ENCODE measurements at places on chromosomes 7 and 10.

DNA sequence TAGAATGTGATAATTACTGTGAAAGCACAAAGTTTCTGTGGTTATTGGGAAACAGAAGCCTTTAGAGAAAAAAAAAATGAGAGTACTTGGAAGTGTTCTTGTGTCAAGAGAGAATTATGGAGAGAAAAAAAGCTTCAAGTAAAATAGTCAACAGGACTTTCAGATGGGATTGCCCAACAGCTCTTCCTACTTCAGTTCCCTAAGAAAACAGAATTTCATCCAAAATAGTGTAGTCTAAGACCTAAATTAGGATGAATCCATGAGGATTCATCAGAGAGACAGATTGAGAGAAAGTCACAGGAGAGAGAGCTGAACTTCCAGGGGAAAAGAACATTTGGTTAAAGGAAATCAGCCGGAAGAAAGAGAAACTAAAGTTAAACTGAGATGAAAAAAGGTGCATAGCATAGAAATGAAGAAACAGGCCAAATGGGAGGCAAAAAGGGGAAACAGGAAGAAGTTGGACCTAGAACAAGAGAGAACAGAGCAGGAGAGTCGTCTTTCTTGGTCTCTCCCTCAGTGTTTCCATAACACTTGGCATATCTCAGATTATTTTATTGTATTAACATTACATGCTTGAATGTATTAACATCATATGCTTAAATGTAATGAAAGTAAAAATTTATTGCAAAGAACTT lies 2.5 kb downstream of the SCIN start:
- DNase-seq = no peak

GRCh38 chr7:158025686-158026600 lies 561.7 kb downstream of the PTPRN2 start:
- no peak for DNase-seq

DNA sequence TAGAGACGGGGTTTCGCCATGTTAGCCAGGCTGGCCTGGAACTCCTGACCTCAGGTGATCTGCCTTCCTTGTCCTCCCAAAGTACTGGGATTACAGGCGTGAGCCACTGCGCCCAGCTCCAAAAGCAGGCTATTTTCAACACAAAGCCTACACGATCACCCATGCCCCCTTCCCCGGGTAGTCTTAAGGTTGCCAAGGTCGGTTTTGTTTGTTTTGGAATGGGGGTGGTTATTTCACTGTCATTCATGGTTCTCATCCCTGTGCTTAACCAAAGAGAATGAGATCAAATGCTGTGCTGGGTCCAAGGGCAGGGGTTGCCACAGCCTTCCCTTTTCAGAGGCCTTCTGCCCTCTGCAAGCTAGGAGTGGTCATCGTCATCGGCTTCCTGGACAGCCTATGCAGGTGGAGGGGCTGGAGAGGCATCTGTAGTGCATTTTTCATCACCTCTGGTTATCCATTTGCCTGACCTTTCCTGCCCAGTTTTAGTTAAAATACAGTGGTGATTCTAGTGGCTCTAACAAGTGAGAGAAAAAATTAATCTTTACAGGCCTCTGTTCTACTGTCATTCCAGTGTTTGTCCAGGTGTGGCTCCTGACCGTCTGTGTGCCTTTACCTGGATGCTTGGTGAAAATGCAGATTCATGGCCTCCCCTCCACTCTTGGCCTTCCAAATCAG lies 11.4 kb downstream of the BLVRA start:
- DNase-seq = no peak

- DNase-seq = no peak
These were observed 81.9 kb downstream of the NUDCD3 start for GRCh38 chr7:44408596-44408995.

GRCh38 chr7:148615085-148615730 lies 24.6 kb downstream of the C7orf33 start:
- no peak for DNase-seq

DNA sequence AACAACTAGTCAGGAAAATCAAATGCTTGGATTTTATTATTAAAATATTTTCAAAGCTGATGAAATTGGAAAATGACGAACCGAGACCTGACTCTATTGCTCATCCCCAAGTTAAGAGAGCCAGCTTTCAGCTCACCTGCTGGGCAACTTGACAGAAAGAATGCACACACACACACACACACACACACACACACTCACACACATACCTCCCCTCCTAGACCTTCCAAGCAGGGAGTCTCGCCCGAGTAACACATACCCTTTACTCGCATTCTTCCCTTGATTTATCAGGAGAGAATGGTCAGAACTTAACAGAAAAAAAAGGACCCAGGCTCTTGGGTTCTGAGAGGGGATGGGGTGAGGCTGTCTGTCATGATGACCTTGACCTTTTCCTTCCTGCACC lies 19.1 kb downstream of the GPRIN2 start:
- DNase-seq = no peak

DNA sequence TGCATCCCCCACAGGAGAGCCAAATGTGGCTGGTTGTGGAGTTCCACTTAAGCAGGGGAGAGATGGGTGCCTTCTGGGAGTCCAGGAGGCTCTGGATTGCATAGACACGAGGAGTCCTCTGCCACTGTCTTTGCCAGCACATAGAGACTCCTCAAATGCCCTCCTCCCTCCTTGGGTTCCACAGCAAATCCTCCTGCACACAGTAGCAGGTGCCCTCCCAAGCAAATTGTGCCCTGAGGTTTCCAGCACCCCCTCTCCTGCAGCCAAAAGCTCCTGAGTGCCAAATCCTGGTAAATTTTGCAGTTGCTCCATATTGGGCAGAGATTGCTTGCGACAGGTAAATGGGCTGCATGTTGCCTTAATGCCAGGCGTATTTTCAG lies 5.8 kb downstream of the EVX1 start:
- DNase-seq = no peak

DNA sequence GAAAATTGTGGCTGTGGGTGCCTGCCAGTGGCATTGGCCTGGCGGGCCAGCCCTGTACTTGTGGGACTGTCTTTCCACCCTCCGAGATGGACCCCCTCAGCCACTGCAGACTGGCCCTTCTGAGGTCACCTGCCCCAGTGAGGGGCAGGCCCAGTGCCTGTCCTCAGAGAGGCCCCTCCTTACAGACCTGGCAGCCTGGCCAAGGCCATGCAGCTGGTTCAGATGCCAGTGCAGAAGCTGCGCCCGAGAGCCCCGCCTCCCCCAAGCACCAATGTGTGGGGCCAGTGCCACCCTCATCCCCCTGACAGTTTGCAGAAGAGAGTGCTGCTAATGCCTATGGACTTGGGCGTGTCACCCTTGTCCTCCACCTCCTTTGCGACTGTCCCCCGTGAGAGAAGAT lies 10.0 kb downstream of the ZNF316 start:
- no peak for DNase-seq

GRCh38 chr7:74292757-74293576 lies 3.8 kb downstream of the CLIP2 start:
- DNase-seq = no peak

GRCh38 chr7:94492601-94493000 lies 17.0 kb upstream of the CASD1 start:
- no peak for DNase-seq

DNA sequence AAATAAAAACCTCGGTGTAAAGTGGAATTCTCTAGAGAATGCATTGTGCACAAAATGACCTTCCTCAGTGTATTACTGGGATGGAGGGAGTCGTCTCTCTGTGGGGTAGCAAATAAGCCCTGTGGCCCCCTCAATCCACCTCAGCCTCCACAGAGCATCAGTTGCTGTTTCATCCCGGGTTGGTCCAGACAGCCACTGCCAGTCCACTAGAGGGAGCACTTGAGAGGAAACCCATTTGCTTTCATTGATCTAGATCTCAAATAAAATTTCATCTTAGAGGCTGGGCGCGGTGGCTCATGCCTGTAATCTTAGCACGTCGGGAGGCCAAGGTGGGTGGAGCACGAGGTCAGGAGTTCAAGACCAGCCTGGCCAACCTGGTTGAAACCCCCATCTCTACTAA lies 1128.7 kb downstream of the CNTNAP2 start:
- DNase-seq = no peak

DNA sequence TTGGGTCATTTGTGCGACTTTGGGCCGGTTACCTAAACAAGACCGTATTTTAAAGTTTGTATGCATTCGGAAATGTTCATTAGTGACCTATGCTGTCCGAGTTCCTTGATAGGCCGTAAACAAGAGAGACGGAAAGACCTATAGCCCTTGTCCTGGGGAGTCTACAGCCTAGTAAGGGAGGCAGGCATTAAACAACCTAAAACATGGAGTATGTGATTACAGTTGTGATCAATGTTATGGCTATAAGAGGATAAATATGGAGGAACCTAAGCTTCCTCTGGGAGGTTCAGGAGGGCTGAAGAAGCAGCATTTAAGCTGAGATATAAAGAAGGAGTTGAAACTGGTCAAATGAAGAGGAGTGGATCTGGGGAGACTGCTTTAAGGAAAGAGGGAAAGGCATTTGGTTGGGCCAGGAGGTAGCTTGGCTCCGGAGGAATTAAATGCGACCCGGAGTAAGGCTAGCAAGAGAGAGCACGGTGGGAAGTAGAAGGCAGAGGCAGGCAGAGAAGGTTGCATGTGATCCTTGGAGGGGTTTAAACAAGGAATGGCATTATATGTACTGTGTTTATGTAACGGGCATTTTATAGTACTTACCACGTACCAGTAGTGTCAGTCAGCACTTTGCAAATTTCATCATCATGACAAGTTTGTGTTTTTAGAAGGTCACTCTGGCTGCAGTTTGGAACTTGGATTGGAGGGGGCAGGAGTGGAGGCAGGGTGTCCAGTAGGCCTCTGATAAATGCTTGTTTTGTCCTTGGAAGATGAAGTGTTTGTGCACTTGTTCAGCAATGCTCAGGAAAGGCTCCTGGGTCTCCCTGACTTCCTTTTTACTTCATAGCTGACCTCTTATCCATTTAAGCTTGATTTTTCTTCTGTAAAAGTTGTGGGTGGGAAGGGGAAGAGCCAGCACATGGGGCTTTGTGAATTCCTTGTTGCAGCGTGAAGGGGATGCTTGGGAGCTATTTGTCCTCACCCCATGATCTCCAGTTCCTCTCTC lies 1.0 kb upstream of the AVPI1 start:
- no peak for DNase-seq

DNA sequence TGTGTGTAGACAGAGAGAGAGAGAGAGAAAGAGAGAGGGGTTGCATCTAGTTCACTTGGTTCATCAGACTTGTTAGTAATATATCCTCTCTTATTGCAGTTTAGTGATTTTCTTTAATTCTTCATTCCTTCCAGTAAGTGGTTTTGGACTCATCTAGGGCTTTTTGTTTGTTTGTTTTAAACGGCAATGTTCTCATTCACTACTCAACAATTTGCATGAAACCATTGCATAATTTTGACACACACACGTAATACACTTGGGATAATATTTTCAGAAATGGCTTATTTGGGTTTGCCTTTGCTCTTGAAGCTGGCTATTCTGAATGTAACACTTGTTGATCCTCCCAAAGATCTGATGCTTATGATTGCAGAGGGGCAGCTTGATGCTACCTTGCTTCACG lies 16.4 kb upstream of the ZNF32 start:
- DNase-seq = no peak

DNA sequence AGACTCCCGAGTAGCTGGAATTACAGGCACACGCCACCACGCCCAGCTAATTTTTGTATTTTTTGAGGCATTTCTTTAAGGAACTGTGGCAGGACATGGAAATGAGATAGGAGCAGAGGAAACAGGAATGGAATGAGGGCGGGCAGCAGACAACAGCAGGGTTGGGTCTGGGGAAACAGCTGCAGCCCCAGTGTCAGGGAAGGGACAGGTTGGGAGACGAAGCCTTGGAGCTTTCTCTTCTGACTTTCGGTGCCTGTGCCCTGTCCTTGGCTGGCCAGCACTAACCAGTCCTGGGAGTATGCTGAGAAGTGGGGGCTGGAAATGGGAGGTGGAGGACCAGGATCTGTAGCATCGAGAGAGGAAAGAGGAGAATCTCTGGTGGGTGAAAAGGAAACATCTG lies 47.4 kb downstream of the ATOH7 start:
- no peak for DNase-seq

DNA sequence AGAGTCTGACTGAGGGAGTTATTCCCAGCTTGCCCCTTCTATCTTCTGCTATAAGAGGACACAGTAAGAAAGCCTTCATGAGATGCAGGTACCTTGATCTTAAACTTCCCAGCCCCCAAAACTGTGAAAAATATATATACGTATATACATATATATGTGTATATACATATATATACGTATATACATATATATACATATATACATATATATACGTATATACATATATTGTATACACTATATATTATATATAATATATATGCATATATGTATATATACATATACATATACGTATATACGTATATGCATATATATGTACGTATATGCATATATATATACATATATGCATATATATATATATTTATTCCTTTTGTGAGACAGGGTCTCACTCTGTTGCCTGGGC lies 17.7 kb downstream of the EZH2 start:
- no peak for DNase-seq

- DNase-seq = no peak
These were observed 103.0 kb upstream of the LSM8 start for GRCh38 chr7:118080947-118081346.

DNA sequence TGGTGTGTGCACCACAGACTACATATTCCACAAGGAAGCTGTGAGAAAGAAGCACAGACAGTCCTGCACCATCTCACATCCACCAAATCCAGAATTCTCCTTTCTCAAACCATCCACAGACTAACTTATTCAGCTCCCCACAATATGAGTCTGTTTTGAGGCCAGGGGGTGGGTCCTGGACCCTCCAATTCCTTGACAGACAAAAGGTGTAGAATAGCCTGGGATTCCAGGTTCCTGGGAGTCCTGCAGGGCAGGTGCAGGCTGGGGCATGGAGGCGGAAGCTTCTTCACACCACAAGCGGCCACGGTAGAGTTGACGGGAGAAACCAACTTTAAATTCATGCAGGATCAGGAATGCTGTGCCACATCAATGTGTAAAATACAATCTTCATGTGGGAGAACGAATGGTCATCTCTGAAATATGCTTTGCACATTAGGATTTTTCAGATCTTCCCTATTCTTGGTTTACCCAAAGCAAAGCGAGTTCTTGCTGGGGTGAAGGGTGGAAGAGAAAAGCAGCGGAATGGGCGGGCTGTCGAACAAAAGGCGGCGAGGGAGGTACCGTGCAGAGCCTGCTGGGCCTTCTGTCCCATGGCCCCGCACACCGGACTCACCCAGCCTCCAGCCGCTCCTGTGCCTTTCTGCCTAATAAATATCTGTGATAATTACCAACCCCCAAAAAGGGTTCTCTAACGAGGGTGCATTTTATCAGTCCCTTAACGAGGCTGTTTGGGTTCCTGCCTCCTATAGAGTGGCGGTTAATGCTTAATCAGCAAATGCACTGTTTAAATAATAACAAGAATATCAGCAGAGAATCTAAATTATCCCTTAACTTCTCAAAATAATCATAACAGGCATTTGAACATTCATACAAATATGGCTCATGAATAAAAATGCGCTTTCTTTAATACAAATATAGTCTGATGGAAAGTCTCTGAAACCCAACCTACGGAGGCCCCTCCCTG lies 514.0 kb downstream of the DNAJB6 start:
- DNase-seq = no peak

DNA sequence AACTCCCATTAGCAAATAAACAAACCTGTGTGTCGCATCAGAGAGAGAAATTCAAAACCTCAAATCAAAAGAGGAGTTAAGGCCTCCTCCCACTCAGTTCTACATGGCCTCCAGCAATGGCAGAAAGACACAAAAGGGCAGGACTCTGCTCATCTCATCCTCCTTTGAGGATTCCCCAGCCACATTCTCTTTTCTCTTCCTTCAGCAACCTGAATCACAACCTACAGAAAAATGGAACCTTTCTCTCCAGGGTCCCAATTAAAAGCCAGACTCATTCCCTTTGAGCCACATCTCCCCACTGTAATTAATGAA lies 7.9 kb downstream of the OSBPL3 start:
- DNase-seq = no peak

Measured in NCI-H1105 (cell line).